Osteoblast (primary cell): ENCODE measurements at places on chromosomes 5 and 9. TPM values are rescaled to one million over a fixed set of nuclear protein-coding genes. Genes with fewer than 3 reads are reported as not detected.

DNA sequence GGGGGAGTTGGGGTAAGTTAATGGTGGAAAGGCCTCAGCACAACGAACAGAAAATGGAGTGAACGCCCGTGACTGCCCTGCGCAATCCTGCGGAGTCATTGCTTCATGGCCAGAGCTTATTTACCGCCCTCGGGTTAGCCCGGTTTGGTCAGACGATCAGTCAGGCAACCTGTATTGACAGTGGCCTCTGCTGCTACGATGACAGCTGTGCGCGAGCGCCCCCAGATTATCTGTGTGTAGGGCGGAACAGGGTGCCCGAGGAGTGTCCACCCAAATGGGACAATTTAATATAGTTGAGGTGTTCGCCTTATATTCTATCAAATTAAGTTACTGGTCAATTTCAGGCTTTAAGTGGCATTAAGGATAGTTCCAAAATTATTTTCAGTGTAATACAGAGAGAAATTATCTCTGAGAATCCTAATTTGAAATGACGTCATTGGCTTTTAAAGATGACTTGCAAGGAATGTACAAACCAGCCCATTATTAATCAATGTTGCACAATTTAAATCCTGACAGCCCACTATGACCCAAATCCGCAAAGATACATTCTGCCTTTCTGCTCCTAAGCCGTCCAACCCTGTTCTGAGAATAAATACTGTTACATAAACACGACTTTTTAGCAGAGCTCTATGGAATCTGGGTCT lies 879 bp upstream of the UBQLN1 start:
- peak; percentile 87 for DNase-seq

DNA sequence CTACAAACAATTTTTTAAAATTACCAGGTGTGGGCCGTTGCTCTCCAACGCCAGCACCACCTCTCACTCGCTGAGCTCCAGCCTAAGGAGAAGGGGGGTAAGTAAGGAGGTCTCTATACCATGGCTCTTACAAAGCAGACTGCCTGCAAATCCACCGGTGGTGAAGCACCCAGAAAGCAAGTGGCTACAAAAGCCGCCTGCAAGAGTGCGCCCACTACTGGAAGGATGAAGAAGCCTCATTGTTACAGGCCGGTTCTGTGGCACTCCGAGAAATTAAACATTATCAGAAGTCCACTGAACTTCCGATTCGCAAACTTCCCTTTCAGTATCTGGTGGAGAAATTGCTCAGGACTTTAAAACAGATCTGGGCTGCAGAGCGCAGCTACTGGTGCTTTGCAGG lies 46.0 kb downstream of the CDO1 start:
- no peak for DNase-seq

DNA sequence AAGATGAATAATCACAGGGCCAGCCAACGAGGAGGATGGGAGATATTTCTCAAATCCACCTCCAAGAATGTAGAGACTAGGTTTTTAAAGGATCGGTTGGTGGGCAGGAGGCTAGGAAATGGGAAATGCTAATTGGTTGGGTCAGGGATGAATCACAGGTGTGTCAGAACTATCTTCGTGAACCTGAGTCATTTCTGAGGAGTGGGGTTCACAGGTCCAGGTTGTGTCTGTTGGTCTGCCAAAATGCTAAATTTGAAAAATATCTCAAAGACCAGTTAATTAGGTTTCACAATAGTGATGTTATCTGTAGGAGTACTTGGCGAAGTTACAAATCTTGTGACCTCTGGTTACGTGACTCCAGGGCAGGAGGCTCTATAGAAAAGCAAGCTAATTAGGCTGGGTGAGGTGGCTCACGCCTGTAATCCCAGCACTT lies 2.6 kb upstream of the PLAA start:
- no peak for DNase-seq

- DNase-seq, result no peak
These were observed 262.4 kb upstream of the KIF2A start for GRCh38 chr5:62043289-62044280.

GRCh38 chr5:67287510-67288268 lies 91.1 kb upstream of the CD180 start:
- DNase-seq, result no peak

DNA sequence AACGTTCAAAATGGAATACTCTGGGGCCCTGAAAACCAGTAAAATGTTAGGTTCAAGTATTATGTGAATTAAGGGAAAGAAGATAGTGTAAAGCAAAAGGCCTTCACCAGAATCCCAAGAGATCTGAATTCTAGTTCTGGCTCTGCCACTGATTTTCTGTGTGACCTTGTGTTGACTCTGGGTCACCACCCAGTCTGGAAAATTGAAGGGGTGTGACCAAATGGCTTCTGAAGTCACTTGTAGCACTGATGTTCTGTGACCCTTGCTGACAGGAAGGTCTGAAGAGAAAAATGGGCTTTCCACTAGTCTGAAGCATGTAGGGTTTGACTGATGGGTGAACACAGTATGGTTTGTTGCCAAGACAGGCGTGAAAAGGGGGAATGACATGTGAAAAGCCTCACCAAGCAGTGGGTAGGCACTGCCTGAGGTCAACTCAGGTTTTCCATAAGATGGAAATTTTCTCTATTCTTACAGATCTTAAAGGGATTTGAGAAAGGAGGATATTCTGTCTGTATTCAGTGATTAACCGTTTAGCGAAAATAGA lies 33.1 kb downstream of the ANP32B start:
- DNase-seq, result no peak

DNA sequence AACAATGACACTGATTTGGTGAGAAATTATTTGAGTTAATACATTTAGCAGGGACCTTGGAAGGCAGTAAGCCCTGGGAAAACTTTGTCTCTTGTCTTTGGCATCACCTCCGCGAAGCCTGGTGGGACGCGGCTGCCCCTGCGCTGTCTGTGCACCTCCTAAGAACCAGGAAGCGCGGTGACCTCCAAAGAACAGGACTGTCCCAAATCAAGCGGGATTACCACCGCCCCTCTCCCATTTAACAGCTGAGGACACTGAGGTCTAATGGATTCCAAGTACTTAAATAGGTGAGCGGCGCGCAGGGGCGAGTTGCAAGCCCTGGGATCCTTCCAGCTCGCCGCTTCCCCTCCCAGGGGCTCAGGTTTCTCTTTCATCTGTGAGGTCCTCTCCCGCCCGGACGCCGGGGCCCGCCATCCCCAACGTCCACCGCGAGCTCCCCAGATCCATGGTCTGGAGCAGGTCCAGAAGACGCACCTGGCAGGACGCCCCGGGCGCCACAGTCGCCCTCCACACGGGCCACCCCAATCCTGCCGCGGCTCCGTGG lies 432 bp downstream of the STARD4 start:
- DNase-seq, result peak; percentile 68

DNA sequence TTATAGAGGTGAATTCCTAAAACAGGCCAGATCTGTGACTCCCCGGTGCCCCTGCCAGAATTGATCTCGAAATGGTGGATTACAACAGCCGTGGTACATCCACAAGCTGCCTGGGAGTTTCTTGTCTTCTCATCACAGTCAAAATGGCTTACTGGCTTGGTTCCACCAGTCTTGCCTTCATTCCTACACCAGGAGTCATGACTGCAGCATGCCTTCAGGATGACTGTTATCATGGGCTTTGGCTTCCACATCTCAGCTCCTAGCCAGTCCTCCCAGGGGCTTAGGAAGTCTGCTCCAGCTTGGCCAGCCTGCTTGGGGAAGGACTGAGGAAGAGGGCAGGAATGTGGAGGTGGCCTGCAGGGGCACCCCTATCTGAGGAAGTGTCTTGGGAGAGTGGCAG lies 132.9 kb upstream of the NR3C1 start:
- peak; percentile 89 for DNase-seq

- DNase-seq, result no peak
These were observed 612.5 kb downstream of the EFNA5 start for GRCh38 chr5:107058235-107058634.

DNA sequence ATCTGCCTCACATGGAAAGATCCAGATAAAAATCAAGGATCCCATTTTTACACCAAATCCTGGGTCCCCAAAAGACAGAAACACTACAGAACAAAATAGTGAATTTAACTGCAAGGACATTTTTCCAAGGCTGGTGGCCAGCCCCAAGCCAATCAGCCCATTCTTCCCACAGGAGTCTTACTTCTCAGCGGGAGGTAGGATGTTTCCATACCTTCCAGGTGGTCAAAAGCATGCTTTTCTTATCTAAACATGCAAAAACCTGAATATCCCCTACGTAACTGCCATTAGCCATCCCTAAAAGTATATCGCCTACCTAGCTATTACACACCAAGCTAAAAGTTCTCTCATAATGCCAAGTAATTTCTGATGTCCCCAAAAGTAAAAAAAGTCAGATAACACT lies 20.6 kb downstream of the TMEM161B start:
- no peak for DNase-seq

GRCh38 chr9:93156475-93157008 lies 22.5 kb upstream of the NINJ1 start:
- peak; percentile 68 for DNase-seq

- no peak for DNase-seq
These were observed 680.8 kb upstream of the SEMA6A start for GRCh38 chr5:117255211-117256027.

DNA sequence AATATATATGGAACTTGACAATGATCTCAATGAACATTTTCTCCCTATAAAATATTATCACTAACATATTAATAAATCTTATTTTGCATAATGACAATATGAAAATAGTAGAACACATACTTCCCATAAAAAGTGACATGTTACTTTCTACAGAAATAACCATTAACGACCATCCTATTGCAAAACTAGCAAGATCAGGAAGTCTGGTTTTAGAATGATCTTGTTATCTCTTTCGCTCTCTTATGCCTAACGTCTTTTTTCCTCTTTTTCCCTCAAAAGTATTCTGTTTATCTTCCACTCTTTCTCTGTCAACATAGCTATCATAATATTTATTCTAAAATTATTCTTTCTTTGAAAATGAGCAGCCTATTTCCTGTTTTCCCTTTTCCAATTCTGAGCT lies 21.6 kb upstream of the C5orf46 start:
- no peak for DNase-seq

DNA sequence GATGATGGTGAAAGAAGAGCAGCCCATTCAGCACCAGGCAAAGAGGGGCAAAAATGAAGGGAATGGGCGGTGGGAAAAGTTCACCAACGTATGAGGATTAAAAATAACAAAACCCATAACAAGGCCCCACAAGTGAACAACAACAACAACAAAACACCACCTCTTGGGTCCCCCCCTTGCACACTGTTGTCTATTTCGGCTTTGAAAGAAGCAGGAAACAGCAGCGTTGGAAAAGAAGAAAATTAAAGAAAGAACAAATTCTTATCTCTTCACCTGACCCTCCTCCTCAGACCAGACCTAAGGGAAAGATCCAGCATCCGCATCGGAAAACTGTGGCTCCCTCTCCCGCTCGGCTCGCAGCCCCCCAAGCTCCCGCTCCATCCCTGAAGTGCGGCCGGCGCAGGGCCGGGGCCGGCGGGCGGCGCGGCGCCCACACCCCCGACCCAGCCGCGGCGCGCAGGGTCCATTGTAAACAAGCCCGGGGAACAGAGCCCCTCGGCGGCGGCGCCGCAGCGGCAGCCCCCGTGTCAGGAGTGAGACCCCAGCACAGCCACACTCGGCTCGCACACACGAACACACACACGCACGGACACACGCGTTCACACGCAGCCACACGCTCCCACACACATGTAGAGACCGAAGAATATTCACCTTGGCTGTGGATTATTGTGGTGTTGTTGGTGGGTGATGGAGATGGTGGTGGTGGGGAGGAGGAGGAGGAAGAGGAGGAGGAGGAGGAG lies 535 bp downstream of the RFX3 start:
- peak; percentile 64 for DNase-seq

DNA sequence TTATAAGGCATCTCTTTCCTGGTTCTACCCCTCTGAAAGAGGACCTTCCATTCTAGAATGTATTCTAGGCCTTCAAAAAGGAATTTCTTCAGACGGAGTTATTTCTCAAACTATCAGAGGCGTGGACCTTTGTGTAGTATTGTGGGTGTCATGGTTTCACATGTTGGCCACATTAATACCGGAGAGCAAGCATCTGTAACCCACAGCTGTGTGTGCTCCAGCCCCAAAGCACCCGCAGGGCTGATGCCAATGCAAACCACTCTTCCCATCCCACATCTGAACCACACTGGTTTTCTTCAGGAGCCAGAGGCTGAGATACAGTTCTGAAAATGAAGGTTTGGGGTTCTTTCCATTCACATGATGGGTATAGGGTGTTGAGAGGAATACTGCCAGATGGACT lies 127.1 kb downstream of the BNC2 start:
- no peak for DNase-seq

- peak; percentile 72 for DNase-seq
These were observed 64.5 kb upstream of the RNF130 start for GRCh38 chr5:180135967-180136629.

- peak; percentile 93 for DNase-seq
These were observed 87.9 kb downstream of the KCNT1 start for GRCh38 chr9:135789838-135790291.

- no peak for DNase-seq
These were observed 12.3 kb downstream of the BAAT start for GRCh38 chr9:101372327-101373118.

DNA sequence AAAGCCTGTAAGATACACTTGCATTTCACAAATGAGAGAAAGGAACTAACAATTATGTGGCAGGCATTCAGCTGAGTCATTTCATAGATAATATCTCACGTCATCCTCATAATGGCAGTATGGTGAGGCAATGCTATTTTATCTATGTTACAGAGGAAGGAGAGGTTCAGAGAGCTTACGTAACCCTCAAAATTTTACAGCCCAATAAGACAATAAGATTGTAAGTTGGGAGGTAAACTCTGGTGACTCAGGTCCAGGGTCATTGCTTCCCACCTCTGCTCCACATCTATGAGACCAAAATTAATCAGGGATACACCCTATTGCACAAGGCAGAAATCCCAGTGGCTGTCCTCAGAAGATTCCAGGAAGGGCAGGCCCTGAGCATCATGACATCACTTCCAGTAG lies 309.7 kb downstream of the NSG2 start:
- DNase-seq, result no peak

- no peak for DNase-seq
These were observed 9.7 kb downstream of the SERINC5 start for GRCh38 chr5:80246001-80246758.

SLC6A18 gene
- total RNA-seq, result not detected in 2 replicates

BARHL1 gene
- not detected in 2 replicates for total RNA-seq

FOXD4L4 gene
- under 0.01 TPM in 2 replicates for total RNA-seq

NEUROG1 gene
- total RNA-seq, result not detected in 2 replicates

C6 gene
- total RNA-seq, result under 0.01 TPM in 1 of 2 replicates, not detected in the other

FAM53C gene
- total RNA-seq, result 39.8 and 43.8 TPM in 2 replicates

ETF1 gene
- 113 and 116 TPM in 2 replicates for total RNA-seq

TLE4 gene
- 49.2 and 62.2 TPM in 2 replicates for total RNA-seq

GTF2H2C gene
- total RNA-seq, result 38.7 and 42.7 TPM in 2 replicates

APBA1 gene
- 1.8 and 5.3 TPM in 2 replicates for total RNA-seq

INSL6 gene
- total RNA-seq, result not detected in 2 replicates

ADAMTS6 gene
- 135 and 150 TPM in 2 replicates for total RNA-seq

RMRP gene
- total RNA-seq, result 88,726 and 110,601 TPM in 2 replicates
